ENCODE measurements at places on chromosomes 16 and 17.

- DNase-seq: no peak
Measured at GRCh38 chr17:12592941-12593340, 72.7 kb upstream of the MYOCD start.

GRCh38 chr17:28950752-28951427, 428 bp downstream of the PHF12 start:
- no peak for DNase-seq

DNA sequence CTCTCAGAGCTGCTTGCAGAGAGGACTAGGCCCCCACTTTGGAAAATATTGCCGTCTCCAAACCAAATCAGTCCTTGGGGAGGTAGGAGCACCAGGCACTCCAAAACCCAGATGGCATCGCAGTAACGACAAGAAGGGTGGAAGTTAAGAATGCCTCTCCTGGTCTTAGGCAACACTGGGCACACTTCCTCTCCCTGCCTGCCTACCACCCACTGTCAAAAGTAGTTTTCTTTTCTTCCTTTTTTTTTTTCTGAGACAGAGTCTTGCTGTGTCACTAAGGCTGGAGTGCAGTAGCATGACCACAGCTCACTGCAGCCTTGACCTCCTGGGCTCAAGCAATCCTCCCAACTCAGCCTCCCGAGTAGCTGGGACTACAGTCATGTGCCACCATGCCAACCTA, 47.2 kb downstream of the SRL start:
- no peak for DNase-seq

GRCh38 chr17:2034157-2034556, 4.2 kb downstream of the DPH1 start:
- no peak for DNase-seq

DNA sequence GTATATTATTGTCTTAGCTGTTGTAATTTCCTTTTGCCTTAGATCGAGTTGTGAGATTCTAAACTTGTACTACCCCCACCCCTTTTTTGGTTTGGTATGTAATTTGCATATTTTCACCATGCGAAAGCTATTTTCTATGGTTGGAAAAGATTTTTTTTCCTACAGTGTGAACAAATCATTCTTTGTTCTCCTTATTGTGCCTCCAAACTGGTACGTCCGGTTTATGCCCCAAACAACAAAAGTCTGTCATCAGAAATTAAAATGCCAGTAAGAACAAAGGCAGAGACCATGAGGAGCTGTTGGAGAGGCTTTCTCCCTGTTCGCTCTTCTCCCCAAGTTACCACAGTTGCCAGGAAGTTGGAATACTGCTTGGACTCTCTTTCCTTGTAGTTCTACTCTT, 66.1 kb downstream of the BCAS3 start:
- no peak for DNase-seq

Data from CD4-positive, alpha-beta T cell treated with Interleukin-15 for 4 hours (primary cell).